ENCODE measurements at places on chromosomes 2 and 18. TPM values are rescaled to one million over a fixed set of nuclear protein-coding genes. Genes with fewer than 3 reads are reported as not detected.
A peak's percentile ranks its signal among the peaks of the same experiment; 100 is the strongest.

- peak; percentile 14 for DNase-seq
These were observed 11.4 kb downstream of the HTR2B start for GRCh38 chr2:231113489-231113888.

DNA sequence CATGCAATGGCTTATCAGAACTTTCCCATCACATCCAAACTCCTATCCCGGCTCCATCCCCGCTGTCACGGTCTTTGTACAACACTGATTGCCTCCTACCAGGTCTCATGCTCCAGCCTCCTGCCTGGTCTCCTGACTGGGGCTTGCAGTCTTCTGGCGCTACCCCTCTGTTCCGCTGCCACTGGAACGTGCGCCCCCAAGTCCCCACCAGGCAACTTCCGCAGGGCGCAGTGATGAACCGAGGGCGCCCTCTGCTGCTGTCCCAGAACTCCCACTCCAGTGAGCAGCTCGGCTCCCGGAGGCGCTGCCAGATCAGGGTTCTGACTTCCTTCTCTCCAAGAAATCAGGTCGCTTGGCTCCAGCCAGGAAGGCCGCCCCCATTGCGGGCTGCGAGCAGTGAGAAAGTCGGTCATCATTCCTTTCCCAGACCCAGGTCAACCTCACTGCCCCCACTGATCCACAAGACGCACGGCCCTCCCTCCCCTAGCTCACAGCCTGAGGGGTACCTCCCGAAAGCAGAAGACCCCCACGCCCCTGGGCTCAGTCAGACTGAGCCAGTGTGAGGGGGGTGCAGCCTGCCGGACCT, 43.9 kb upstream of the RAB11FIP5 start:
- peak; percentile 87 for DNase-seq

- peak; percentile 6 for DNase-seq
These were observed 376.6 kb downstream of the PTH2R start for GRCh38 chr2:208783184-208783583.

TMEM200C gene
- total RNA-seq, result 1.4 TPM

DNA sequence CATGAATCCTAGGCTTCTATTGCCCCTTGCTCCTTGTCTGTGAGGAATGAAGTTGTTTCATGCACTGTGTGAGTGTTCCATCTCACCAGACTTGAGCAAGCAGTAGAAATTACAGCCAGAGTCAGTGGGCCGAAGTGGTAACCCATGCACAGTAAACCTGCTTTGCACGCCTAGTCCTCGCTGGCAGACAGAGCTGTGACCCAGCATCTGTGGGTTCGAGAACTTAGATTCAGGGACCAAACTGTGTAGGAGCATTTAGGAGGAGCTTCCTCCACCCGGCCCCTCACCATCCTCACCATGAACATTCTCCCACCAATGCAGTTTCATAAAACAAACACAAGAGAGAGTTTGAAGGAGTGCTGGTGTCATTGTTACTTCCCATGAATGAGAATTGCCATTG, 21.6 kb upstream of the TEX51 start:
- DNase-seq, result no peak

RTP5 gene
- not detected for total RNA-seq

DNA sequence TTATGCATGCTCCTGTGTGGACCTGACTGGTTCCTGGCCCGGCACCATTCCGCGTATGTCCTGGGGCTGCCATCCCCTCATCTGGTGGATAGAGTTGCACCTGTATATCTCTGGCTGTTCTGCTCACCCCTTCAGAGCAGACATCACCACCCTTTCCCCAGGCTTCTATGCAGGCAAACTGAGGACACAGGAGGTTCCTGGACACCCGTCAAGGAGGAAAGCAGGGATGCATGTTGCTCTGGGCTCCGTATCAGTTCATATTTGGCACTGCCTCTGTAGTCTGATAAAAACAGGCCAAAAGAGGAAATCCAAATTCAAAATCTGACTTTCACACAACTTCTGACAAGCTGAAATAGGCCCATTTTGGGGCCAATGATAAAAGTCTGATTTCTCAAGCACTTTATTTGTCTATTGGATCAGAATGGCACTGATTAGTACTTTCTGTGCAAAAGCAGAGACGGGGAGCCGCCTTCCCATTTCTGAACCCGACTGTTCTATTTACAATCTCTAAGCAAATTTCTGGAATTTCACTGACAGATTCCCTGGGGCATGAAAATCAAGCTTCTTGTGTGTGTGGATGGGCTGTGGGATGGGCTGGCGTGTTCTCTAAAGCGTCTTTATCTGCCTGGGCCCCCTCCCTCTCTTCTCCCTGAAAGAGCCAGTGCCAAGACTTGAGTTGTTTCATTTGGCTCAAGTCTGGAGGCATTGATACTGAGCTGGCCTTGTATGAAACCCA, 96.9 kb downstream of the SETBP1 start:
- no peak for DNase-seq

DNA sequence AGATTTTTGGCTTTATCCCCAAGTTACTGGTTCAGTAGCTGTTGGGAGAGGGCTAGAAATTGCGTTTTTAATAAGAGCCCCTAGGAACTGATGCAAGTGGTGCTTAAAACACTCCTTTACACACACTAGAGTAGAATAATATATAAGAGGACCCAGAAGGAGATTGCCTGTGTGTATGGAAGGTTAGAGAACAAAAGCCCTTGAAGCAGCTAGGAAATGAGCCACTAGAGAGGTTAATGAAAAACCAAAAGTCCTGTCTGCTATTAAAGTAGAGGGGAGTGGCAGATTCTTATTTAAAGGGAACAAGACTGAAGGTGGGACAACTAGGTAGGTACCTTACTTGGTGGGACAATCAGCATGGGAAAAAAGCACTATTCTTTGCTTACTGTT, 14.4 kb upstream of the SLC39A10 start:
- no peak for DNase-seq

GRCh38 chr18:44881461-44882162, 200.9 kb downstream of the SETBP1 start:
- DNase-seq, result no peak

GRCh38 chr2:126749537-126749936, 93.6 kb downstream of the GYPC start:
- DNase-seq, result no peak

- no peak for DNase-seq
These were observed 101.3 kb downstream of the OSBPL1A start for GRCh38 chr18:24296276-24296675.

DTNA gene
- total RNA-seq, result 15.0 TPM

DNA sequence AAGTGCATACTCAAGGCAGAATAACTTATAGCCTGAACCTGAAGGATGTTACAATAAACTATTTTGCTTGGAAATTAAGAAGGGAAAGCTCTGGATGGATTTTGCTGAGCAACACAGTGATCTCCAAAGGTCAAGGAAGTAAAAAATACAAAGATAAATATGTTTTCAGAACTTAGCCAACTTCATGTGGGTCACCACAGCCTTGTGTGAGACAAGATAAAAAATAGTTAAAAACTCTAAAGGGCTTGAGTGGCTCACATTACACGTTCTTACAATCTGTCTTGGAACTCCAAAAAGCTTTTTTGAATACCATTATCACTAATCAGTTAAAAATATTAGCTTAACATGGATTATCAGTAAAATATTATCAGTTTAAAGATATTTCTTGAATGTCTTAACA, 28.9 kb upstream of the MTX2 start:
- DNase-seq, result no peak

EVA1A gene
- 2.8 TPM for total RNA-seq

DNA sequence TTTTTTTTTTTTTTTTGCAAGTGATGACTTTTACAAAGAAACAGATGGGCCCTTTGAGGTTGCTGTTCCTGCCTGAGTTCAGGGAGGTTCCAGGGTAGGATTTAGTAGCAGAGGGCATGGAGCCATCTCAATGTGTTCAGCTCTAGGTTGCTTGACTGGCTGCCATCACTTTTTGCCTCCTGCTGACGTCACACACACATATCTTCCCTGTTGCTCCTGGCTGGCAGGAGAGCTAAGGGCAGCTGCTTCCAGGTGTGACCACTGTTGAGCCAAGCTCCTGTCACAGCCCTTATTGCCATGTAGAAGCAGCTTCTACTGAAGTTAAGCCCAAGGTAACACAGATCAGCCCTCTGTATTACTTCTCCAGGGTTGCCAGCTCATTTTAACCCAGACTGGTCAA, 394.2 kb upstream of the SPRED2 start:
- DNase-seq, result no peak

DNA sequence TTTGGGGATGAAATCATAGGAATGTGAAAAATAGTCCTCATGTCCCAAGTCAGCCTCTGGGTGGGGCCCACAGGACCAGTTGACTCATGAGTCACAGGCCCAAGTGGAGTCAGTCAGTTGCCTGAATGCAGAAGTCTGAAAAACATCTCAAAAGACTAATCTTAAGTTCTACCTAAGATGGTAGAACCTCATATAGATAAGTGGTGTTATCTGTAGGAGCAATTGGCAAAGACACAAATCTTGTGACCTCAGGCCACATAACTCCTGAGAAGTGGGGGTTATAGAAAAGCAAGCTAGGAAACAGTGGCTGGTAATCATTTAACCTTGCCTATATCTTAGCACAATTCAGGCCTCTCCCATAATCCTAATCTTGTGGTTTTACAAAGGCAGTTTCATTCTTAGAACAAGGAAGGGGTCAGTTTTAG, 257.1 kb upstream of the SPOPL start:
- no peak for DNase-seq

C18orf54 gene
- total RNA-seq, result 21.5 TPM

GRCh38 chr2:9998916-9999654, 44.3 kb upstream of the KLF11 start:
- DNase-seq, result no peak

- no peak for DNase-seq
These were observed 23.0 kb downstream of the TCF7L1 start for GRCh38 chr2:85156153-85156552.
